ENCODE measurements at places on chromosomes 13 and 19.

- DNase-seq = no peak
Observed at GRCh38 chr13:47420568-47420967, 523.7 kb upstream of the HTR2A start.

DNA sequence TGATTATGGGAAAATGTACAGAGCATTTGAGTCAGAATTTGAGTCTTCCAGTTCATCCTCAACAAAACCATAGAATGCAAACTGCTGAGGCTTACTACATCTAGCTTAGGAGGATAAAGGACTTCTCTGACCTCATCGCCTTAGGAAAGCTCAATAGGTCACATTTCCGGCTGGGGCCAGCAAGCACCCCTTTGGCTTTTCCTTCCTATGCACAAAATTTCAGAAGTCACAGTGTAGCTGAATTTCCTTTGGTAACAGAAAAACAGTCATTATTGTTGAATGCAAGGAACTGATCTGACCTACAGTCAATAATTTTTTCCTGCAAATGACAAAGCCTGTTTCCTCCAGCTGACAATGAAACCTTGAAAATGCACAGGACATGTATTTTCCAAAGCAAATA is 32.8 kb upstream of the LRCH1 start:
- no peak for DNase-seq

DNA sequence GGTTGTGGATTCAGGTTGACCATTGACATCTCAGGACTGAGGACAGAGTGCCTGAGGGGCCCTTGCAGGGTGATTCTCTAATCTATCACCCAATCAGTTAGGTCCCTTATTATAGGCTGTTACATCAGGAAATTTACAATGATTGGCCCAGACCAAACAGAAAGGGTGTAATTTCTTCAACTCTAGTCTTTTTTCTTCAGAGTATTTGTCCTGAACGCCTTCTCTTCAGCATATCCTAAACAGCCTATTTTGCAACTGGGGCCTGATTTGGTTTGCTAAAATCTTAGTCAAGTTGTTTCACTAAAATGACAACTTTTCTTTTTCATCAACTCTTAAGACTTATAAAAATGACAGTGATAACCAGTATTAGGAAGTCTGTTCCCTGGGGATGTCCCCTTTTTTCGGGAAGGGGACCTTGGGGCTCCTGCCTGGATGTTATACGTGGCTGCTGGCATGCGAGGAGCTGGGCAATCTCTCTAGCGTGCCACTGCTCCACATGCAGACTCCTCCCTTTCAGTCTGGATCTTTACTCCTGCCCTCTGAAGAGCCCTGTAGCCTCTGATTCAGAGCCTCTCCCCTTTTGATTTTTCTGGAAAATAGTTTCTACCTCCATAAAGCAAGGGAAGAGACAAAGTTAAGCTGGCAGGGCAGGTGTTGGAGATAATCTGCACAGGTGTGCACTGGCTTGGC is 19.6 kb upstream of the GTF2F2 start:
- DNase-seq = no peak

- no peak for DNase-seq
Observed at GRCh38 chr13:34678154-34678553, 263.9 kb upstream of the NBEA start.

GRCh38 chr19:46787331-46788261 is 798 bp downstream of the SLC1A5 start:
- peak; percentile 28 for DNase-seq

DNA sequence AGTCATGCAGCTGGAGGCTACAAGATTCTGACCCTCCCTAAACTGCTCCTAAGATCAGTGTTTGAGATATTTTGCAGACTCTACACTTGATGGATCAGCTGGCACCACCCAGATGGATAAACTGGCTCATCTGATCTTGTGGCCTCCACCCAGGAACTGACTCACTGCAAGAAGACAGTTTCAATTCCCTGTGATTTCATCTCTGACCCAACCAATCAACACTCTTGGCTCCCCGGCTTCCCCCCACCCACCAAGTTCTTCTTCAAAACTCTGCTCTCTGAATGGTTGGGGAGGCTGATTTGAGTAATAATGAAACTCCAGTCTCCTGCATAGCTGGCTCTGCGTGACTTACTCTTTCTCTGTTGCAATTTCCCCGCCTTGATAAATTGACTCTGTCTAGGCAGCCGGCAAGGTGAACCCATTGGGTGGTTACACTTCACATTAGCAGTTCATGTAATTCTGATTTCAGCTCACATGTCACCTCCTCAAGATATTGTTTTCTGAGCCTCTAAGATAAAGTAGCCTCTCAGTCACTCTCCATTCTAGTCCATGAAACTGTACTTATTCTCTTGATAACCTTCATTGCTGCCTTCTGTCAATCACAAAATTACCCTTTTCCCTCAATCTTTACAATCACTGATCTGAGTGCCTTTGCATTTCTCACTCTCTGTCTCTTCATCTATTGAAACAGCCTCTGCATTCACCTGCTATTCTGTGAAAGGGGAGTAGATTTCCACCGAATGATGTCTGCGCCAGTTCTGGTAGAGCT is 9.9 kb upstream of the FPR3 start:
- DNase-seq = no peak

GRCh38 chr19:53554804-53555203 is 16.9 kb downstream of the ZNF331 start:
- no peak for DNase-seq
